ENCODE measurements at places on chromosomes 5 and 9. TPM values are rescaled to one million over a fixed set of nuclear protein-coding genes. Genes with fewer than 3 reads are reported as not detected.

GRCh38 chr9:133396952-133397351 is 20.8 kb downstream of the STKLD1 start:
- no peak for DNase-seq

DNA sequence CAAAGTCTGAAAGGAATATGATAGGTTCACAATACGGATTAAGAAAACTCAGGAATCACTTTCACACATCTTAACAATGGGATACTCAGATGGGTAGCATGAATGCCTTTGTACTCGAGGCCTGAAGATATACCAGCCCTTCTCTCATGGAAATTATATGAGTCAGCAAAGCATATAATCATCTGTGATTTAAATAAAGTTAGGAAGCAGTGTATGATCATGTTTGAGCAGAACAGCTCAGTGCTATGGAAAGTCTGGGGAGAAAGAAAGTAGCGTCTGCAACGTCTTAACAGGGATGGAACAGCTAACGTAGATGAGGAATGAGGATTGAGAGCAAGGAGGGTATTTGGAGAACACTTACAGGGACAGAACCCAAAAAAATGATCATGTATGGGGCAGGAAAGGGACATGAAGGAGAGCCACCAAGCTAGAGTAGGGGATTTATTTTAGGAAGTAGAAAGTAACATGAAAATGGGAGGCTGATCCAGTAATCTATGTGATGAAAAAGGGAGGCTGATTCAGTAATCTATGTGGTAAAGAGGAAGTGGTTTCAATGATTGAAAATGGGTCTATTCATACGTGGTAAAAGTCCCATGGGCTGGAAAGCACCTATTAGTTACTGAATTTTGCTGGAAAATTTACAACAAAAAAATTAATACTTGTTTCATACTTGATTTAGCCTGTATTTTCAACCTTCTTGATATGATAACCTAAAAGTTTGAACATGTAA is 85.9 kb downstream of the GNA14 start:
- no peak for DNase-seq

Gene SHISAL2B
- total RNA-seq: not detected

DNA sequence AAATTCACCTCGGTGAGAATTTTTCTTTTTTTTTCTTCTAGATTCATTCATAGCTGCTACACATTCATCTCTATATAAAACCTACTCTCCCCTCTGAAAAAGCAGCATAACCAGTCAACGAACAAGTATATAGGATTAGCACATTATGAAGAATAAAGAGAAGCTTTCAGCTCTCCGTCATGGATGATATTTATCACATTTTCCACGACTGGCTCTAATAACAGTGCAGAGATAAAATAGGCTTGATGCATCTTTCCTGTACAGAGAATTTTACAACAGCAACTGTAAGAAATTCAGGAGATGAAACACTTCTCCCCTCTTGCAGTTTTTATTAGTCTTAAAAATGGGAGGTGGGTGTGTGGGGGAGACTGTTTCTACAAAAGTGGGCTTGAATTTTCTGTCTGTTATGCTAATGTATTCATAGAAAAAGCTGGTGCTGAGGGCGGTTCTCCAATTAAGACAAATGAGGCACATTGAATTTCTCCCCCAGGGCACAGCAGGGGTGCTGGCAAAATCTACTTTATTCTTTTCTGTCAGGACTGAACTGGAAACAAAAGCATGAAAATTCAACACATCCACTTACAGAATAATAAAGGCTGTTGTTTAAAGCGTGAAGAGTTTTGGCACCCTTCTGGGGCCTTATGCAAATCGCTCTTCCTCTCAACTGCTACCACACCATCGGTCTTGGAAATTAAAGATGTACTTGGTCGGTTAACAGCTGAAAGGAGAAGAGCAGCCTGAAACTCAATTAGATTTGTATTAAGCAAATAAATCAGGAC is 233.9 kb upstream of the ZNF608 start:
- no peak for DNase-seq

GRCh38 chr9:6072453-6072852 is 57.0 kb upstream of the RANBP6 start:
- DNase-seq: no peak

GRCh38 chr5:128466980-128467379 is 71.1 kb downstream of the FBN2 start:
- DNase-seq: no peak

GRCh38 chr5:56511326-56511841 is 278.3 kb upstream of the ANKRD55 start:
- DNase-seq: no peak

Gene OMD
- 0.11 TPM for total RNA-seq

Gene RORB
- 0.15 TPM for total RNA-seq

Gene NR6A1
- total RNA-seq: 3.1 TPM

GRCh38 chr9:114012126-114012525 is 66.0 kb downstream of the AMBP start:
- DNase-seq: no peak

- no peak for DNase-seq
These were observed 311.4 kb upstream of the RIOK2 start for GRCh38 chr5:97494465-97494864.

DNA sequence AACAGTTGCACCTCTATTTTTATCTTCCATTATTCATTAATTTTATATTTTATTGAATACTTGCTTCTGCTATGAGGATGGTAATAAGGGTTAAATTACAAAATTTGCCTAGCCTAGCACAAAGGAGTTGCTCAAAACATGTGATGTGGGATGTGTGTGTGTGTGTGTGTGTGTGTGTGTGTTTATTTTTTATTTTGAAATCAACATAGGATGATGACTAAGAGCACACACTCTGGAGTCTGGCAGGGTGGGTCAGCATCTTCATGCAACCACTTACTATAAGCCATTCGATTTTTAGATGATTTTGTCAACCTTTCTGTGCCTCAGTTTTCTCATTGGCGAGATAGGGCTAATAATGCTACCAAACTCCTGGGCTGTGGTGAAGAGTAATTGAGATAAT is 57.7 kb upstream of the MAMDC2 start:
- DNase-seq: no peak

Gene KIF24
- total RNA-seq: 1.5 TPM

DNA sequence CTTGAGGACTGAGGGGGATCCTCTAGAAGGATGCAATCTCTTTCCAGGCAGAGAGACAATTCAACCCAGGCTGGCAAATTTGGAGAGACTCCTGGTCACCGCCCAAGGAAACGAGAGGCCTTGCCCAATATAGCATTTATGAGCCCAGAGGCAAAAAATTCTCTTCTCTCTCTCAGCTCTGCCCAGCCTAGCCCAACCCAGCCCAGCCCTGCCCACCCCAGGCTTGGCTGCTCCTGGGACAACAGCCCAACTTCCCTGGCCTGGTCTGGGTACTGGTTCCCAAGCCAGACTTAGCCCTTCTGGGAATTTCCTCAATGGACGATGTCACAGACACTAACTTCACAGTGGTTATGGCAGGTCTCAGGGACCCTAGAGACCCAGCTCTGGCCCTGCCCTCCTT is 116.5 kb downstream of the PSD2 start:
- DNase-seq: no peak

Gene TAF11L9
- not detected for total RNA-seq

- no peak for DNase-seq
These were observed 364.2 kb downstream of the KIAA0825 start for GRCh38 chr5:94254214-94254613.

GRCh38 chr9:127050152-127050551 is 72.3 kb downstream of the ANGPTL2 start:
- no peak for DNase-seq

Gene CCDC152
- 0.38 TPM for total RNA-seq

Gene IFNK
- total RNA-seq: not detected

Gene ETF1
- total RNA-seq: 97.7 TPM
